ENCODE measurements at places on chromosomes 5 and 9.

DNA sequence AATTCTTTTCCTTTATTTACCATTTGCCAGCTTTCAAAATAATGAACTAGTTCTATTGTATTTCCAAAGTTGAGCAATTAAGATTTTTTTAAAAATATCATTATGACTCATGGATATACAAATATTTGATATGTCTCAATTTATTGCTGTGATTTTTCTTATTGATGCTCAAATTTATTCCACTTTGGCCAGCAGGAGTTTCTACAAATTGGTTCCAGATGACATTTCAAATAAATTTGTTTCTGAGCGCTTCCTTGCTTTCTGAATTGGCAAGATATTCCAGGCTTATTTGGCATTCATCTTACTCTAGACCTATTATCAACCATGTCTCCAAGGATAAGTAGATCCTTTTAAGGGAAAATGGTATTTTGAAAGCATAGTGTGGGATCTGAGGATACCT lies 58.5 kb upstream of the TJP2 start:
- DNase-seq = no peak

GRCh38 chr5:123001808-123002207 lies 34.7 kb downstream of the PPIC start:
- DNase-seq = no peak

GRCh38 chr5:56585461-56585860 lies 229.9 kb upstream of the MAP3K1 start:
- no peak for DNase-seq

DNA sequence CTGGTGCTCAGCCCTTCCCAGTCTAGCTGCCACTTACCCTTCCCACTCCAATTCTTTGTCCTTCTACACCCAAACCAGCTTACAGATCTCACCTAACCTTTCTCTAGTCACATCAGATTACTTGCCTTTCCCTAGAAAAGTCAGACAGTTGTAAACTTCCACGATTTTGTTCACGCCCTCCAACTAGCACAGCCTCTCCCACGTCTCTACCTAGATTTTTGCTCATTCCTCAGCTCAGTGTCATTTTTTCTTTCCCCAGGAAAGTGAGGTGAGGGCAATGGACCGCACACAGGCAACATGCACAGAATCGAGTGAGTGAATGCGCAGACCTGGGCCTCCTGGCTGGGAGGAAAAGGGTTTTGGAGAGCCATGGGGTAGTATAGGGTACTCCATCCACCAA lies 20.9 kb upstream of the PRUNE2 start:
- DNase-seq = no peak

DNA sequence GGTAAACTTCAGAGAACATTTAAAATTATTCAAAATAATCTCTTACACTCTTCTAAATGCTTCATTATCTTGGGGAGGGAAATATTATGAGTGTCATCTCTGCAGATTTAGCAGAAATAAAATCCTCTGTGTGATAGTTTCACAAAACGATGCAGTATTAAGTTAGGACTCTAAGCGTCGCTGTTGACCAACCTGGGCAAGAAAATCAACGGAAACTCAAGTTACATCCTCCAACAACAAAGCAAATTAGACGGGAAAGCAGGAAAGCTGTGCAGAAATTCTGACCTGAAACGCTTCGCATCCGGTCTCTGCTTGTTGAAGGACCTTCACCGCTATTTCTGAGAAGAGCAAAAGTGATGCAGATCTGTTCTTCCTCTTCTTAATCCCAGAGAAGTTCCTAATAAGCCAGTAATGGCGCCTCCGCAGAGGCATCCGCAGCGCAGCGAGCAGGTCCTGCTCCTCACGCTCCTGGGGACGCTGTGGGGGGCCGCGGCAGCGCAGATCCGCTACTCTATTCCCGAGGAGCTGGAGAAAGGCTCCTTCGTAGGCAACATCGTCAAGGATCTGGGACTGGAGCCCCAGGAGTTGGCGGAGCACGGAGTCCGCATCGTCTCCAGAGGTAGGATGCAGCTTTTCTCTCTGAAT lies at the start of gene PCDHGA6:
Gene PCDHGA6, plus strand, starts transcription at position 219 of the 645 bp plus-strand sequence. Its CDS starts 193 bp downstream, at position 412.
- no peak for DNase-seq

DNA sequence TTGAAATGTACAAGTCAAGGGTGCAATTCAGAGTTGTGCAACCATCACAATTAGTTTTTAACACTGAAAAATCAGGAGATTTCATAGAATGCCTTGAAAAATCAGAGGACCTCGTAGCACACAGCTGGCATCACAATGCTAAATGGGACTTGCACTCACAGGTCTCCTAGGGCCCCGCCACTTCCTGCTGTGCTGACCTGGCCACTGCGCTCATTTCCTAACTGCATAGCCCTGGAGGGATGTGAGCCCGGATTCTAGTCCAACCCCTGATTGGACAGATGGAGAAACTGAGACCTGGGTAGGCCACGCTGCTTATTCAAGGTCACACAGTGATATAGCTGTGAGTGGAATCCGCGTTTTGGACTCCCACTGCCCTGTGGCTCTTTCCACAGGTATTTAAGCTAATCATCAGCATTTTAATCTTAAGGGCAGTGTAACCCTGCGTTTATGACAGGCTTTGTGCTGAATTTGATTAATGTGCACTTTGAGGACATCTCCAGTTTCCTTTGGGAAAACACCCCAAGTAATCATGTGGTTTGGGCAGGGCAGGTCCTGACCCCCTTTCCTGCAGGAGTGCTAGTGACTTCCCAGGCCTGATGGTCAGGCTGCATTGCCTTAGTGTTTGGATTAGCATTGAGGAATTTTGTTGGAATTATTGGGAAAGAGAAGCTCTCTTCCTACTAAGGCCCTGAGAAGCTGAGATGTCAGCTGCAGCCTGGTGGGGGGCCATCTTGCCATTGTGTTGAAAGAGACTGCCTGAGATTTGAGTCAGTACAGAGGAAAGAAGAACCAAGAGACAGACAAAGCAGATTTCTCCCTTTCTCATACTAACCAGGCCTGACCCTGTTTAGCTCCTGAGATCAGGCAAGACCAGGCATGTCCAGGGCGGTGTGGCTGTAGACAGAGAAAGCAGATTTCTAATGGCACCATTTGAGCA lies 36.2 kb downstream of the STC2 start:
- no peak for DNase-seq

- DNase-seq = no peak
These were observed 59.6 kb upstream of the SLC1A1 start for GRCh38 chr9:4430432-4431261.

DNA sequence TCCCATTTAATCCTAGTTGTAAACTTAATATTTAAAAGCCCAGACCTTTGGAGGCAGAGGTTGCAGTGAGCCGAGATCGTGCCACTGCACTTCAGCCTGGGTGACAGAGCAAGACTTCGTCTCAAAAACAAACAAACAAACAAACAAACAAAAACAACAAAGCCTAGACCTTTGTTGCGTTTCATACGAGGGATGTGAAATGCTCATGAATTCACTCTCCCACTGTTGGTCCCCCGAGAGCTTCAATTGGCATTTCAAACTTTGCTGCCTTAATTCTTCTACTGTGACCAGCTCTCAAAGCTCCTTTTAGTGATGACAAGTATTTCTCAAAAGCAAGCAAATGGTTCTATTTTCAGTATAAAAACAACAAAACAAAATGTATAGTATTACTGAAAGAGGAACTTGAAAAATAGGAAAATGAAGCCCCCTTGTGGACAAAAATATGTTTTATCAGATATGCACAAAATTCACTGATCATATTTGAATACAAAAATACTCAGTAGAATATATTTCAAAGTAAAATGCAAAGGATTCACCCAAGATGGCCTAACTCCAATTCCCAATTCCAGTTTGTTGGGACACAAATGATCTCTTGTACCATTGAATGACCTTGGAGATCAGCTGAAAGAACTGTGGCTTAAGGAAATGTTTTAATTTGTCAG lies 140.4 kb downstream of the ESM1 start:
- DNase-seq = no peak

GRCh38 chr5:27208051-27208450 lies 169.7 kb upstream of the CDH9 start:
- no peak for DNase-seq

DNA sequence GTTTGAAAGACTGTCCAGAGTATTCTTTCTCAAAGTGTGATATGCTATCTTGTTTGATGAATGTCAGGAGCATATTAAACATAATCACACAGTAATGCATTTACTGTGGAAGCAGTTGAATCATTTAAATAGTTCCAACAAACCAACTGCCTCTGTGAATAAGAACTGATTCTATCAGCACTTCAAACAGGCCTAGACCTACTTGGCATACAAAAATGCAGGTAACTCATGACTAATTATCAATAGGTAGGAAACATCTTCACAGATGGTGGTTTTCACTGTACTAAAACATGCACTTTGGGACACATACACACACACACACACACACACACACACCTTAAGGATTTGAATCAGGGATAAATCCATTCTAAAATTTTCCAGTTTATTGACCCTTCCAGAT lies 91.2 kb upstream of the SNX2 start:
- no peak for DNase-seq

- no peak for DNase-seq
These were observed 170.0 kb upstream of the RGMB start for GRCh38 chr5:98603456-98603855.

DNA sequence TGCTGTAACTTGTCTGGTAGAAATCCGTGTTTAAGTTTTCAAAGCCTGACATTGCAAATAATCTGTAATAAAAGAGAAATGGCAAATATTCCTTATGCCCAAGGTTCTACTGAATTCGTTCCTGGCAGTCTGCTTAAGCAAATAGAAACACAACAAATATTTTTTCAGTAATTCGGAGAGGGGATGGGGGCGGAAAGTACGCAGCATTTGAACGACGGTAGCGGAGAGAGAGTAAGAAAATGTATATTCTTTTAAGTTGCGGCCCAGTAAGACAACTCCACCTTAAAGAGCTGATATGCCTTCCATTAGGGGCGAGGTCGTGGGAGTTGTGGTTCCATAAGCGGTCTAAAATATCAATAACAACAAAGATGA lies 569 bp downstream of the YIPF5 start:
- DNase-seq = no peak

DNA sequence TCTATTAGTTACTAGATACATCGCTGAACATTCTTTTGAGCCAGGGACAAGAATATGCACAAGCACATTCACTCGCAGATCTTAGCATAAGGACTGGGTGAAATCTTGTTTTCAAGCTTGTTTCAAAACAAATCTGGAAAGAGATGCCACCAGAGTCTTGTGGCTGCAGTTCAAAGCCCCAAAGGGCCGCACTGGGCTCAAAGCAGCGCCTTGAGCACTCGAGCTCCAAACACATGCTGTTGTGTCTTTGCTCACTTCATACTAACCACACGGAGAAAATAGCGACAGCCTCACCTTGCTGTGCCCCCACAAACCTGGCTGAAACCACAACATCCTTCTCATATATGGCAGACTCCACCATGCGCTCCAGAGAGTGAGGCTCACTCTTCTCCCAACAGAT lies 34.2 kb upstream of the IL7R start:
- DNase-seq = no peak

- no peak for DNase-seq
These were observed 476.0 kb upstream of the CD180 start for GRCh38 chr5:67672636-67673035.

DNA sequence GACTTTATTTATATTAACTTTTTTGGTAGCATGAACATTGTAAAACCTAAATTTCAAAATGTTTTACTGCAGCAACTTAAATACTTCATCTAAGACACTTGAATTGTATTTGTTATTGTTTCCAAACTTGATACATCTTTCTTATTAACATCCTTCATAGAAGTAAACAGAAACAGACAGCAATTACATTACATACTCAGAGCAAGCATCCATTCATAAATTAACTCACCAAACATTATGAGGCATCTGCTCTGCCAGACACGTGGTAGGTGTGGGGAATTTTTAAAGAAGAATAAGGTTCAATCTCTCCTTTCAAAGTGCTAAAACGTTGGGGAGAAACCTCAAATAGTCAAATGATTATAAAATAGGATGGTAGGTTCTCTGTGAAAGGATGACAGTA lies 130.8 kb downstream of the MUSK start:
- DNase-seq = no peak

GRCh38 chr5:40842351-40842750 lies 1.2 kb downstream of the CARD6 start:
- no peak for DNase-seq

- DNase-seq = no peak
These were observed 11.9 kb downstream of the OTULINL start for GRCh38 chr5:14593326-14594021.

GRCh38 chr5:53479590-53480415 lies 626 bp upstream of the FST start:
- DNase-seq = no peak

GRCh38 chr5:58245476-58245840 lies 214.4 kb downstream of the PLK2 start:
- DNase-seq = no peak

- DNase-seq = no peak
These were observed 281.5 kb downstream of the EFNA5 start for GRCh38 chr5:107389130-107389774.

- no peak for DNase-seq
These were observed 30.0 kb downstream of the LCP2 start for GRCh38 chr5:170267431-170268152.

GRCh38 chr9:106287091-106287631 lies 575.8 kb upstream of the ZNF462 start:
- no peak for DNase-seq

- no peak for DNase-seq
These were observed 11.3 kb downstream of the C9 start for GRCh38 chr5:39352951-39353350.

GRCh38 chr5:157546456-157547100 lies 29.0 kb downstream of the ADAM19 start:
- no peak for DNase-seq

GRCh38 chr9:124366476-124367220 lies 48.6 kb downstream of the PSMB7 start:
- DNase-seq = no peak

DNA sequence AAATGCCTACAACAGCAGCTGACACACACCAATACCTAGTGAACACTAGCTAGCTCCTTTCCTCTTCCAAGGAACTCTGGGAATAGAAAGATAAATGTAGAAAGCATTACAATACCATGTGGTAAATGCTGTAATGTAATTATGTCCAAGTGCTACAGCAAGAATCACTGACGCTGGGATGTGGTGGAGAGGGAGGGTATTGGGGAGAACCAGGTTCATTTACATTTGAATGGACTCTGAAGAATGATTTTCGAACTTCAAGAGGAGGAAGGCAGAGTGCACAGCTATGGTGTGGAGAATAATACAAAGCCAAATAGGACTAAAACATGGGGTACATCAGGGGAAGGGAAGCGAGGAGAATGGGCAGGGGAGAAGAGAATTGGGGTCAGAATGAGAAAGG lies 158.0 kb downstream of the CDK5RAP2 start:
- DNase-seq = no peak

DNA sequence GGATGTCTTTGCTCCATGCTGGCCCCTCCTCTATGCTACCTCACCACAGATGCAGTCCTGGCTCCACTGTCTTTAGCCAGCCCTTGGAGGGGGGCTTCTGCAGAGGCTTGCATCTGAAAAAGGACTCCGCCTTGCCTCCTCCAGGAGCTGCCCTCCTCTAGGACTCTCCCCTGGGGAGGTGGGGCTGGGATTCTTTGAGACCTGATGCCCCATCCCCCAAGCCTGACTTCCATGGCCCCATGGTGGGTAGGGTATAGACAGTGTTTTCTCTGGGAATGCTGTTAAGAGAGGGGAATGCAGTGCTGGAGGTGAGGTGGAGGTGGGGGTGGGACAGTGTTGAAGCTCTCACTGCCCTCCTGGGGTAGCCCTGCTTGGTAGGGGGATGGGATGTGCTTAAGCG lies 14.3 kb downstream of the JADE2 start:
- DNase-seq = no peak

All from thoracic aorta (tissue), 2 donors.